ENCODE measurements at places on chromosomes 12 and 14.

DNA sequence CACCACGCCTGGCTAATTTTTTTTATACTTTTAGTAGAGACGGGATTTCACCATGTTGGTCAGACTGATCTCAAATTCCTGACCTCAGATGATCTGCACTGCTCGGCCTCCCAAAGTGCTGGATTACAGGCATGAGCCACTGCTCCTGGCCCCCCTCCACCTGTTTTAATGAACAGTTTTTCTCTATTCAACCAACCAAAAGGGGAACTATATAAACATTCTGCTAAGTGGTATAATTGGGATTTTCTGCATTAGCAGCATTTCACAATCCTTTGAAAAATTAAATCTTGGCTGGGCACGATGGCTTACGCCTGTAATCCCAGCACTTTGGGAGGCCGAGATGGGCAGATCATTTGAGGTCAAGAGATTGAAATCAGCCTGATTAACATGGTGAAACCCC lies 44.8 kb downstream of the KNTC1 start:
- no peak for DNase-seq

DNA sequence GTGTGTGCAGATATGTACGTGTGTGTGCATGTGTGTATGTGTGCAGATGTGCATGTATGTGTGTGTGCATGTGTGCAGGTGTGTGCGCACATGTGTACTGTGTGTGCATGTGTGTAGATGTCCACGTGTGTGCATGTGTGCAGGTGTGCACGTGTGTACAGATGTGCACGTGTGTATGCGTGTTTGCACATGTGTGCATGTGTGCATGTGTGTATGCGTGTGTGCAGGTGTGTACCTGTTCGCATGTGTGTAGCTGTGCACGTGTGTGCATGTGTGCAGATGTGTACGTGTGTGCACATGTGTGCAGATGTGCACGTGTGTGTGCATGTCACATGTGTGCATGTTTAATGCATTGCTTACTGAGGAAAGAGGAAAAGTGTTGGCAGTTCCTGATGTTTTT lies 55.7 kb upstream of the FKBP4 start:
- DNase-seq = no peak

DNA sequence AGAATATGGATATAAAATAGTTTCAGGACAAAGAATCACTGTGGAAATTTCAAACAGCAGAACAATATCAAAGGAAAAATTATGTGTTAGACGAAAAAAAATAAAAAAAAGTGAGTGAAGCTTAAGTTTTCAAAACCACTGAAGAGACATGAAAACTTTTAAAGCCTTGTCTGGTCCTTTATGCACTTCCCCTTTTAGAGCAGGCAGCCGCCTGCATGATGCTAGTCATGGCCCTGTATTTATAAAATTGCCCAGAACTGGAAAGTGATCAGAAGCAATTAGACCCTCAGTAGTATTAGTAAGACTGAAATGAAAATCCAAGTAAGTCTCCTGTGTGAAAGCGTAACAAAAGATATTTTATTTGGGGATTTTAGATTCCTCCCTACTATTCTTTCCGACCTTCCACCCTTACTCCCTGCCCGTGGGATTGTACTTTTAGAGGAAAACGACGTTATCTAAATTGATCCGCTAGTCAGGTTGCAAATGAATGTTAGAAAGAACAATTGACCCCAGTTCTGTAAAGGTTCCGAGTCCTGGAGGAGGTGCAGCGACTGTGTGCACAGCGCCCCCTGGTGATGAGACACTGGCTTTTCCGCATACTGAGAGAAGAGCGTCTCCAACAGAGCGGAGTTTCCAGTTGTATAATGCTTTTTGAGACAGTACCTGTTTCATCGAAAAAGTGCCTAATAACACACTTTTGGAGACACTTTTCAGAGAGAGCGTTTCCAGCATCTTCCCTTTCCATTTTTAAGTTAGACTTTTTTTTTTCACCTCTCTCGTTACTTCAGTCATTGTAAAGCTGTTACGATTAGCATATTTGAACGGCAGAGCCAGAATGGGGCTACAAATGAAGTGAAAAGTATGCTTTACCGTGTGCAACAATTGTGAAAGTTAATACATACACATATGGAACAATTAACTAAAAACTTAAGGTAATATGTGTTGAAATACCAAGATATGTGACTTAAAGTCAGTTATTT lies 12.4 kb downstream of the MGST1 start:
- no peak for DNase-seq

DNA sequence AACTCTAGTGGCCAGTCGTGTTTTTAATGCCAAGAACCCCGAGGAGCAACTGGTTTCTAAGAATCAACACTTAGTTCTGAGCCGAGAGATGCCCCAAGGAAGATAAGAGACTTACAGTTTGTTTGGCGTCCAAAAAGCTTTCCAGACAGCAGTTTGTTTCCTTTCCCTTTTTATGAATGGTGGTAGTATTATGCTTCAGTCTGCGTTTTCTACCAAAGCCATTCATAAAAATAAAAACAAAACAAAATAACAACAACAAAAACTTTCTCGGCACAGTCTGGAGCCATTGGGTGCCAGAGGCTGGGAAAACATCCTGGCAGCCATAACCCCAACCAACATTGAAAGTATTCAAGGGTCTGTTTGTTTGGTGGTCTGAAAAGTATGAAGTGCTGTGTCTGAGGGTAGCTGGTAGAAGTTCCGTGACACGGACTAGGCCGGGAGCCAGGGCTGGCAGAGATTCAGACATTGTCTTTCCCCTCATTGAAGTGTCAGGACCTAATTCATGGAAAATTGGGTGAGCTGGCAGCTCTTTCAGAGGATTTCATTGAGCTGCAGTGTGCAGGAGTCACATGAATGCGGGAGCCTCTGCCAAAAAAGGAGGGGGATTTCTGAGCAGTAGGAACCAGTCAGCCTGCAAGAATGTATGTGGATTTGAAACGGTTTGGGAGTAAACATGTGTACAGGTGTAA lies 124.2 kb downstream of the HMGA2 start:
- DNase-seq = no peak
